ENCODE measurements at places on chromosomes 6 and 20.

DNA sequence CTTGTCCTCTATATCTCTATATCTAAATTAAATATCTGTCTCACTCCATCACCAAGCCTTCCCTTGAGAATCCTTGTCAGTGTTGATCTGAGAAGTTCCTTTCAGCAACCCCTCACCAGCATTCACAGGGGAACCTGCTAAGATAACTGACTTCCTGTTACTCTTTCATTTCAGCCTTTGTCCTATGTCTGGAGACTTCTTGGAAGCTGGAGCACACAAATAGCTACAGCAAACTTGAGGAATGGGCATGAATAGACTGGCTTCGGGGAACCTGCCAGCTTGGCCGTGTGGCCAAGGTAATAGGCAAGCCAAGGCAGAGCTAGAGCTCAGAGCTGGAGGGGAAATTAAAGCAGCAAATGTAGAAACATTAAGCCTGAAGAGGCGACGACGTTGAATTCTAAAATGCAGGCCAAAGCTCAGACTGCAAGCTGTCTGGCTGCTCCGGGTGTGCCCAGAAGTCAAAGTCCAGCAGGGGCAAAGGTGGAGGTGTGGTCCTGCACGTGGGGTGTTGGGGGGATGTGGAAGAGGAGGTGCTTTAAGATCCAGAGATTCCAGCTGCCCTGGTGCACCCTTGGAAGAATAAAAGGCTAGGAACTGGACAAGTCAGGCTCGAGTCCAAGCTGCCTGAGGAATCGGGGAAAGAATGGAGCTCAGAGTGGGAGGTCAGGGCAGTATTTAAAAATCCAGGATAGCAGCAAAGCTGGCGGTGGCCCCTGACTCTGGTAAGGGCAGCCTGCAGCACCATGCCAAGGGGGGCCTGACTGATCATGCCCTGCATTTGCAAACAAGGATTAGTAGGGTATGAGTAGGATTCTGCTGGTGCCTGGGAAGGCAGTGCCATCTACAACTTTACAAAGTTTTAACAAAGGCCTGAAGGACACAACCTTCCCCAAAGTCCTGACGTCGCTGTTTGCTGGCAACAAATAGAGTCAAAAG, 185.0 kb upstream of the SGK1 start:
- no peak for DNase-seq

DNA sequence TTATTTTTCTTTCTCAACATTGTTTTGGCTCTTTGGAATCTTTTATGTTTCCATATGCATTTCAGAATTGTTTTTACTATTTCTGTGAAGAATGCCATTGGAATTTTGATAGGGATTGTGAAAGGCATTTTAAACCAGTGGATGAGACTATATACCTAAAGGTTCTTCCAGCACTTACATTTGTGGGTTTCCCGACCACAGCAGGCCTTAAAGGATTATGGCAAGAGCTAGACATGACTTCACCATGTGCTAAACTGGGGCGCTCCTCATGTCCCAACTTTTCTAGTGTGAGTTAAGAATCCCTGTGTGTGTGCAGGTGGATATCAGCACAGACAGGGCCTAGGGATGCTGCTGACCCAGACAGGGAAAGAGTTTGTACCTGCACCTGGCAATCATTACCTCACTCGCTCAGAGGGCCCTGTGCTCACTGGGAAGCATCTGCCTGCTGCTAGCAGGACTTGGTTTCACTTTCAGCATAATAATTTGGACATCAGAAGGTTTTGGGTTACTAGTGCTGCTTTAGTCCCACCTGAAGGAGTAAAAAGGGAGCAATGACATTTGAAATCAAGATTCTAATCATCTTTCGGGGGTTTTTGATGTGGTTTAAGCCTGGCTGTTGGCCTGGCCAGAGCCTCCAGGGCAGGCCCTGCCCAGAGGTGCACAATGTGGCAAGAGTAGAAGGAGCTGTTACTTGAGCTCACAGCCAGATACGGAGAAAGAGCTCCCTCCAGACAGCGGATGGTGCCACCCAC, 137.1 kb downstream of the CDC5L start:
- no peak for DNase-seq

- DNase-seq, result no peak
Measured at GRCh38 chr6:33118525-33119123, 42.8 kb downstream of the HLA-DPB1 start.

GRCh38 chr6:24249926-24250325, 107.9 kb downstream of the DCDC2 start:
- no peak for DNase-seq

GRCh38 chr6:25027221-25027916, 91.6 kb upstream of the RIPOR2 start:
- no peak for DNase-seq

DNA sequence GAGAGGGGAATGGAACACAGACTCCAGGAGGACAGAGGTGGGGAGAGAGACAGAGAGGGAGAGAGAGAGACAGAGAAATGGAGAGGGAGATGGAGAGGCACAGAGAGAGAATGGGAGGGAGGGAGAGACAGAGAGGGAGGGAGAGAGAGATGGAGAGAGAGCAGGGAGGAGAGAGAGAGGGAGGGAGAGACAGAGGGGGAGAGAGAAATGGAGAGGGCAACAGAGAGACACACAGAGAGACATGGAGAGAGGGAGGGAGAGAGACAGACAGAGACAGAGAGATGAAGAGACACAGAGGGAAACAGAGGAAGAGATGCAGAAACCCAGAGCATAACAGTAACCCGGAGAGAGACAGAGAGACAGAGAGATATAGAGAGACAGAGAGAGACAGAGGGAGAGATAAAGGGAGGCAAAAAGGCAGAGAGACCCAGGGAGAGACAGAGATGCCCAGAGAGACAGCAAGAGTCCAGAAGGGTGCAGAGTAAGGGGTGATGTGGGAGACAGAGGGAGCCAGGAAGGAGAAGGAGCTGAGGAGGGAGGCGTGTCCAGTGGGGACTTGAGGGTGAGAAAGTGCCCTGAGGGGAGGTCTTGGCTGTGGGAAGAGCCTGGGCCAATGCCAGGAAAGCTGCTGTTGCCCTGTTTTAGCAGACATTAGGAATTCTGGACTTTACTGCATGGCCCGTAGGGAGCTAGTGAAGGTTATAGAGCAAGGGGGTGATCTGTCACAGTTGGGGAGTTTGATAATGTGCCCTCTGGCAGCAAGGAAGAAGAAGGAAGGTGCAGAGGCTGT, 78.3 kb downstream of the SRC start:
- DNase-seq, result no peak

GRCh38 chr6:163992701-163993100, 578.2 kb downstream of the QKI start:
- no peak for DNase-seq

- no peak for DNase-seq
Measured at GRCh38 chr6:41598670-41599014, 39.6 kb upstream of the MDFI start.

- DNase-seq, result no peak
Measured at GRCh38 chr20:40335901-40336351, 353.1 kb downstream of the MAFB start.

DNA sequence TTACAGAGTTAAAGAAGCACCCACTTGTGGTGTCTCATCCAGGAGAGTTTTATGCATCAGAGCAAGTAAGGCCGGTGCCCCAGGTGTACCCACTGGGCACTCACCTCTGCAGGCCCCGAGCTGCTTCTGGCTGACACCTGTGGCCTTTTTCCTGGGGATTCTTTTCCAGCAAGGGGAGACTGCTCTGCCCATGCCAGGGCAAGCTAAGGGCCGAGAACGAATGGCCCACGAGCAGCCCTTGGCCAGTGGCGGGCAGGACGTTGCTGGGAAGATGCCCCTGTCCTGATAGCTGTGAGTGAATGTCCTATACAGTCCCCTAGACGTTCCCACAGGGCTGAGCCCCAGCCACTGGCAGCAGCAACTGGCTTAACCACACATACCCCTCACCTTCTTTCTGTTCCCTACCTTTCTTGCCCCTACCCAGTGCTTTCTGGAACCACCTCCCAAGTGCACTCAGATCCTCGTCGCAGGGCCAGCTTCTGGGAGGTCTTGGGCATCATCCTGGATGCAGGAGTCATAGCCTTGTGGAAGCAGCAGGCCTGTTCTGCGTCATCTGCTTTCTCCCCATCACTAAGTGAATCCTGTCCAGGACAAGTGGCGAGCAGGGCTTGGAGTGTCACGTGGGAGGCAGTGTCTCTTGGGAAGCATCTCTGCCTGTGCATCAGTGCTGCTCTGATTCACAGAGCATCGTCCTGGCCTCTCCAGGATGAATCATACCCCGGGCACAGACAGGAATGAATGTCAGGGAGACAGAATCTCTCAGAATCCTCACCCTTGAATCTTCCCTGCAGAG, 32.5 kb downstream of the SYNDIG1 start:
- DNase-seq, result no peak

DNA sequence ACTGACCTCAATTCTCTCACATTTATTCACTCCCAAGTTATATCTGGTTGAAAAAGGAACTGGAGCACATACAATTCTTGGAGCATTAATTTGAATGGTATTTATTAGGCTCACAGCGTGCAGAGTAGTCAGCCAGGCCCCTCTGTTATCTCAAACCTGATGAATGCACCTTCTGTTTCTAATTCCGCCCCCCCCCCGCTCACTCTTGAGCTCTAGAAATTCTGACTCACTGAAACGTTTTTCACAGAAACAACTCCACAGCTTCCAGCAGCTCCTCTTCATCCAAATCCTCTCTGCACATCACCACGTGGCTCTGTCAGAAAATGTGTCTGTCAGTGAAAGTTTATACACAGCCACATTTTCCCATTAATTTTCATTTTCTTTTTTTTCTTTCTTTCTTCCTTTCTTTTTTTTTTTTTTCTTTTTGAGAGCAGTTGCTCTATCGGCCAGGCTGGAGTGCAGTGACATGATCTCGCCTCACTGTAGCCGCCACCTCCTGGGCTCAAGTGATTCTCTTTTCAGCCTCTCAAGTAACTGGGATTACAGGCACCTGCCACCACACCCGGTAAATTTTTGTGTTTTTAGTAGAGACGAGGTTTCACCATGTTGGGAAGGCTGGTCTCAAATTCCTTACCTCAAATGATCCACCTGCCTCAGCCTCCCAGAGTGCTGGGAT, 109.4 kb downstream of the TBXT start:
- no peak for DNase-seq

- DNase-seq, result no peak
Measured at GRCh38 chr6:18586133-18586532, 199.0 kb downstream of the RNF144B start.

DNA sequence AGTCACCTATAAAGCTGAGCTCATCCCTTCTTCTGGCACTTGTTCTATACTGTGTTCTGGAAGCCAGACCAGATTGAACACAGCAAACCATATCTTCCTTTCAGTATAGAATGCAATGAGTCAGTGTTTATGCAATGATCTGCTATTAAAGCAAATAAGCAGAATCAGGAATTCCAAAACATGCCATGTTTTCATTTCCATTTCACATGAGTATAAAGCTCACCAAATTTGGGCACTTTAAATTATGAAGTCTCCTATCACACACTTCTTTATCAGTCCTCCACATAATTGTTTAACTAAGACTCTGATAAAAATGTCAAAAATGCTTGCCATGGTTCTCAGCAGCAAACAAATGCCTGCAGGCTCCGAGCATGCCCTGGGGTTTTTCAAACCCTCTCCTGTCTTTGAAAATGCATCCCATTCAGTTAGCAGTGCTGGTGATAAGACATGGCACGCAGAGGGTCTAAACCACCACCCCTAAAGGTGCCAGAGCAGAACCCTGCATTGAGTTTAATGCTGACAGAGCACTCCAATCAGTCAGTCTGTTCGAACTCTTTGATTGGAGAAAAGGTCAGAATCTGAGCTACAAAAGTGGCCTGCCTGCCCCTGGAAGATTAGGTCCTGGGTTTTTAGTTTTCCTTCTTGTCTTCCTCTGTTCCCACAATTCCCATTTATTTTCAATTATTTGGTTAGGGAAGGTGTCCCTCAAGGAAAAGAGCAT, 234.1 kb downstream of the GMPR start:
- DNase-seq, result no peak

- no peak for DNase-seq
Measured at GRCh38 chr6:143356101-143356880, 94.2 kb downstream of the ADAT2 start.

- no peak for DNase-seq
Measured at GRCh38 chr6:64415926-64416325, 780.3 kb downstream of the PHF3 start.

DNA sequence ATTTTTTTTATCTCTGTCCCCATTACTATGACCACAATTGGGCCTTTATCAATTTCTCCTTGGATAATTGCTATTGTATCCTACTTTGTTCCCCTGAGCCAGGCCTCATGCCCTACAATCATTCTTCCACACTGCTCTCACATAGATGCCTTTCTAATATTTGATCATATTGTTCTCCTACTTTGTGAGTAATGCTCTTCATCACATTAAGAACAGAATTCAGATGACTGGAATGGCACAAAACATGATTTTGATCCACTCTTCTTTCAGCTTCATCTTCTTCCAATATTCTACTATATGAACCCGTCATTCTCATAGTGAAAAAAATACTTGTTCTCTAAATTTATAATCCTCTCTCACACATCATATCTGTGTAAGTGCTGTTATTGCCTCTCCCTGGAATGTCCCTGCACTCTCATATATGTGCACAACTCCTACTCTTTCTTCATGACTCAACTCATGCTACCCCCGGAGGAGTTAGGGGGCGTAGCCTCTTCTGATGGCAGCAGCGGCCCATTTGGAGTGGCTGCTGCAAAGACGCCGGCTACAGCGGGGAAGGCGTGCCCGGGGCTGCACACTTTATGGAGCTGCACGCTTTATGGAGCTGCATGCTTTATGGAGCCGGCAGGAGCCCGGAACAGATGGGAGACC, 25.3 kb upstream of the HACE1 start:
- no peak for DNase-seq

GRCh38 chr6:105954148-105954547, 132.0 kb upstream of the PRDM1 start:
- DNase-seq, result no peak

DNA sequence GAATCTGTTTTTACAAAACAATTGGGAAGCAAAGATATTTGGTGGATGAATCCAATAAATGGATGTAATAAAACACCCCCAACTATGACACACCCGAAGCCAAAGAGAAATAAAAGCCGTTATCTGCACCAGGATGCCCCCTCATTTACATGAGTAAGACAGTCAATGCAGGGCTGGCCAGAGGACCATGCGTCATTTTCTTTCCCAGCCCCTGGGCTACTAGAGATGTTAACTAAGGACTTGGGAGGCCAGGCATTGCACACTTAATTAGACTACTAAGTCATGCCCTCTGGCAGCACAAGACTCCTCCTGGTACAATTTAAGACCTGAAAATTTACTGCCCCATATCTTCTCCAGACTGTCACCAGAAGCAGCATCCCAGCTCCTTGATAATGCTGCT, 3.2 kb downstream of the LEMD2 start:
- DNase-seq, result no peak

Measured in CMK (cell line).